Germinal center (tissue), 1 donor: ENCODE measurements at places on chromosomes 6 and 20.
A peak's percentile ranks its signal among the peaks of the same experiment; 100 is the strongest.

DNA sequence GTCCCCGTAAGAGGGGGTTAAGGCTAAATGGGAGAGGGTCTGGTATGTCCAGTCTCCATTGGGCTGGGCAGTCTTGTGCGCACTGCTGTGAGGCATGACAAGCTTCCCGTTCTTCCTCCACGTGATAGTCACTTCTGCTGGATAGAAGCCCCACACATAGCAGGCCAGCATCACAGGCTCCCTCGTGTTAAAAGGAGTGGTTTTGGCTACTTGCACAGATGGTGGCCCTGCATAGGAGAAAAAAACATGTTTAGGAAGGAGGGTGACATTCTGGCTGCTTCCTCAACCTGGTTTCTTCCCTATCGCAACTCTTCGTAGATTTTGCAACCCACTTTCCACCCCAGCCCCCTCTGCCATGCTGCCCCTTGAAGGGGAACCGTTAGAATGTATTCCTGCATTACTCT lies 3.6 kb downstream of the HLA-DMB start:
- no peak for DNase-seq

DNA sequence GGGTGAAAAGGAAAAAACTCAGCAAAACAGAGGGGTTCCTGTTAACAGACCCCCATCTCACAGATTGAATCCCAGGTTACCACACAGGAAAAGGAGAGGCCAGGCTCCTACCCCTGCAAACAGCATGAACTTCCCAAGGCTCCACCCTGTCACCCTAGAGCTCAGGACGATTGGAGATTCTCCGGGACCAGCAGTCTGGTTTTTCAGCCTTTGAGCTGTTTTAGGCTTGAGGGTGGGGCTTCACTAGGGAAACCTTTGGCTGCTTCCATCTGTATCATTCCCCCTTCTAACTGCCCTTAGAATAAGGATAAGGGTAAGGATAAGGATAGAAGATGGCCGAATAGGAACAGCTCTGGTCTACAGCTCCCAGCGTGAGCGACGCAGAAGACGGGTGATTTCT lies 16.0 kb downstream of the C6orf58 start:
- DNase-seq = no peak

- DNase-seq = no peak
Observed at GRCh38 chr20:38242848-38243708, 17.5 kb downstream of the KIAA1755 start.

DNA sequence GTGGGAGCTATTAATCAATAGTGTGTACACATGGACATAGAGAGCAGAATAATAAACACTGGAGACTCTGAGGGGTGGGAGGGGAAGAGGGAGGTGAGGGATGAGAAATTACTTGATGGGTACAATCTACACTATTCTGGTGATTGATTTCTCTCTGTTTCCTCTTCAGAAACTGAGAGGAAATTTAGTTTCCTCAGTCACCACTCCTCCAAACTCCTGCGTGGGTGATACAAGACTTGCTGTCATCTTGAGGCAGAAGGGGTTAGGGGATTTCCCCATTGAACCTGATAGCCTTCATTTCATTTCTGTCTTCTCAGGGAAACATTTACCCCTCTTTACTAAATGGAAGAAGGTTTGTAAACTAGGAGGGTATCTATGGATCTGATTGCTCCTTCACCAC lies 84.3 kb upstream of the ESR1 start:
- peak; percentile 29 for DNase-seq

- DNase-seq = no peak
Observed at GRCh38 chr6:156031516-156031915, 575.9 kb upstream of the NOX3 start.

GRCh38 chr20:3757268-3757667 lies 10.3 kb downstream of the ADISSP start:
- DNase-seq = no peak

GRCh38 chr6:105601541-105602236 lies 198.8 kb upstream of the PREP start:
- DNase-seq = no peak

DNA sequence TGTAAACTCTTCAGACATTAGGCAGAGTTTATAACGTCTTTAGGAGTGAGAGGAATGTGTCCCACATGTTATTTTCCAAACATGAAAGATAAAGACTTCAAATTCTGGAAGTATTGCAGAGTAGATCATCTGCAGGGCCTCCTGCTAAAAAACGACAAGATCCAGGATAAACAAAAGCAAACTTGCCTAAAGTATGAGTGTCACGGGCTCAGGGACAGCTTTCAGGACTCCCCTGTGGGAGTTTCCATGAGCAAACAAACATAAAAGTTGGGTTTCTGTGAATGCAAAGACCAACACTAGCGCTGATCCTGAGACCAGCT lies 76.9 kb downstream of the TXNDC5 start:
- DNase-seq = no peak

GRCh38 chr20:57747861-57748481 lies 38.2 kb upstream of the PMEPA1 start:
- DNase-seq = no peak

- no peak for DNase-seq
Observed at GRCh38 chr6:73050706-73051105, 174.6 kb downstream of the KHDC1L start.

- DNase-seq = no peak
Observed at GRCh38 chr20:38199501-38200390, 34.7 kb upstream of the TGM2 start.

- DNase-seq = no peak
Observed at GRCh38 chr6:114051031-114051430, 80.1 kb upstream of the HDAC2 start.

- DNase-seq = no peak
Observed at GRCh38 chr6:78059171-78059570, 406.3 kb downstream of the MEI4 start.

DNA sequence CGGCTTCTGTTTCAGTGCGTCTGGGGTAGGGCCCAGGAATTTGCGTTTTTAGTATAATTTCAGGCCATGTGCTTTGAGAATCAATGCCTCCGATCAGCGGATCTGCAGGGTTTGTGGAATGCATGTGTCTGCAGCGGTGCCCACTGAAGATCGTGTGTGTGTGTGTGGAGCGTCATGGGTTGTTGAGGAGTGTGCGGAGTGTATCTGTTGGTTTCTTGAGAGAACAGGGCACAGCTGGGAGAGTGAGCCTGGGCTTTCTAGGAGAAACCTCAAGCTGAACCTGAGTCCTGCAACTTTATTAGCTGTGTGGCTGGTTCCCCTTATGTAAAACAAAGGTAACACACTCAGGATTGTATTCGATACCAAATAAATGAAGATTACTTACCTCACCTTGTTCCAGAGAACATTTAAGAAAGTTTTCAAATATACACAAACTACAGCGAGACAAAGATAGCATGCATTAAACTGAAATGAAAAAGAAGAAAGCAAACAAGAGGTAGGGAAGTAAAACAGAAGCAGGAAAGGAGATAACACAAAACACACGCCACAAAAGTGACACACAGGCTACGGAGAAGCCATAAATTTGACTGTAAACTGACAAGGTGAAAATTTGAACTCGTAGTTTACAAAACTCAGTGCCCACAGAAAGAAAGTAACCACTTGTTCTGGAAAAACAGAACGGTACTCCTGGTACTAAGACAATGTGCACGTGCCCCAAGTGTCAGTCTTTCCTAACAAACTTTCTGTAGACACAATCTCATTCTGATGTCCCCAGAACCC lies 28.8 kb downstream of the PDE10A start:
- no peak for DNase-seq

DNA sequence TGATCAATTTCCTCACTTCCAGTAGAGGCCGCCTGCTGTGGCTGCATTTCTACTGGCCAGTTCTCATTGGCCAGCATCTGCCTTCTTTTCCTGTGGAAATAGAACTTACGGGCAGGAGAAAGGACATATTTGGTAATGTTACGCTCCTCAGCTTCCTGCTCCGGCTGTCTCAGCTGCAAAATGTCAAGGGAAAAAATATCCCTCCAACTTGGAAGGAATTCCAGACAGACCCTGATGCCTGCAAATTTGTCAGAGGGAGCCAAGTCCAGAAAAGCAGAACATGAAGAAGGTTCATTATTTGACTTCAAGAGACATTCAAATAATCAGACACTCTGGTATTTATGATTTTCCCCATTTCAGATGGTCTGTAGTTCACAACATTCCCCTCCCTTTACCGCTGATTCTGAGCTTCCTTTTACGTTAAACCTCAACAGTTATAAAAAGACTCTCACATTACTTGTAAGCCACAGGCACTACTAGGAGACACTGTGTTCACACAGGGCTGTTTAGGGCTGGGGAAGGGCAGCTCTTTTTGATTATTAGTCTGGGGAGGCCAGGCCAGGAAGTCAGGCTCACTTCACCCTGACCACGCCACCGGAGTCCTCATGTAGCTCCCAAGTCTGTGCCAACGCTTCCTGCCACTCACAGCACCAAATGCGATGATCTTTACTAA lies 179.6 kb upstream of the CCN2 start:
- peak; percentile 11 for DNase-seq

- no peak for DNase-seq
Observed at GRCh38 chr6:3876101-3876500, 26.9 kb downstream of the FAM50B start.

GRCh38 chr6:131255434-131255833 lies 120.2 kb downstream of the AKAP7 start:
- no peak for DNase-seq

GRCh38 chr6:89989742-89990141 lies 95.5 kb downstream of the GJA10 start:
- DNase-seq = no peak

GRCh38 chr6:72250664-72251063 lies 364.3 kb downstream of the RIMS1 start:
- no peak for DNase-seq

- no peak for DNase-seq
Observed at GRCh38 chr20:20231528-20232298, 136.2 kb upstream of the INSM1 start.

DNA sequence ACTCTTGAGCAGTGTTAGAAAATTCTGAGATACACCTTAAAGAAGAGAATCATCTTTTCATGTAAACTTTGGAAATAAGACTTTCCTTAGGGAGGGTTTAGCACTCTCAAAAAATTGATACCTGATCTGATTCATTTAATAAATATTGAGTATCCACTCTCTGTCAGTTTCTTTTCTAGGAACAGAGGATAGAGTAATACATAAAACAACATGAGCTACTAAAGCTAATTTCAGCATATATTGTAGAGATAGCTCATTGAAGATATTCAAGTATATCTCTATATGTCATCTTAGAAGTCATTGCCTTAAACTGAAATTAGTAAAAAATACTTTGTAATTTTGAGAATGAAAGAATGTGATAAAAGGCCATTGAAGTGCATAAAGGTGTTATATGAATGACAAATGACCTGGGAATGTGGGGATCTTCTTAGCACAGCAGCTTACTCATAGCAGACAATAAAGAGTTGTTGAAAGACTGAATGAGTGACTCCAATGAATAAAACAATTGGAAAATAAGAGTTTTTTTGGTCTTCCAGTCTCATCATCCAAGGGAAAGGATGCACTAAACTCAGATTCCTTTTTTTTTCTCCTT lies 29.2 kb downstream of the RHAG start:
- no peak for DNase-seq

DNA sequence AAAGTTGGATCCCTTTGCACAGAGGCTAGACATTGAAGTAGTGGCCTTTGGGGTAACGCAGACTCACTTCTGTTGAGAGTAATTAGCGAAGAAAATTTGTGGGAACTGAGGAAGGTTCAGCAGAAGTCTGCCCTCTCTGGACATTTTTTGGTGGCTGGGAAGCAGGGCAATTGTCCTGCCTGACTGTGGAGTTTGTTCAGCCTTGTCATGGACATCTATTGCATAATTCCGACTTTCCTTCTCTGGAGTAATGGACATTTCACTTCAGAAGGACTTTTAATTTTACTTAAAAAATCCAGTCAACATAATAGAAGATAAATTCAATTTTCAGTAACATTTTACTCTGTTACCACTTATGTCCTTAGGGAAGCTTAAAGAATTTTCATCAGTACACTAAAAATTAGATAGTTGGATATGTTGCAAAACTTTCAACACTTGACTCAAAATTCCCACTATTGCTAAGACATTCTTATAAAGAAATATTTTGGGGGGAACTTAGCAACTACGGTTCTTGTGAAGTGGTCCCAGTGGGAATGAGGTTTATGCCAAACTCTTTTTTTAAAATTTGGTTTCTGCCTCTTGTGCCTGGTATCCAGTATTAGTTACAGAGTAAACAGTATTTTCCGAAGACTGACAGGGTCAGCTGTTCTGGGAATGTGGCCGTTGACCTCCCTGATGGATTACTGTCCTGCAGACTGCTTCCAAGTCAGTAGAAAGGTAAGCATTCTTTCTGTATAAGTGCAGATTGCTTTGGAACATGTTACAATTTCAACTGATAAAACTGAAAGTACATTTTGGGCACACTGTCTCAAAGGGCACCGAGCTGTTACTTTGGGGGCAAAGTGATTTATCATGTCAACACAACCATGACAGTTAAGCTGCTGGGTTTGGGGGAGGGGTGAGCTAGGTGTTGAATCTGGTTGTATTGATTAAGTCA lies 100.6 kb upstream of the MLIP start:
- no peak for DNase-seq

DNA sequence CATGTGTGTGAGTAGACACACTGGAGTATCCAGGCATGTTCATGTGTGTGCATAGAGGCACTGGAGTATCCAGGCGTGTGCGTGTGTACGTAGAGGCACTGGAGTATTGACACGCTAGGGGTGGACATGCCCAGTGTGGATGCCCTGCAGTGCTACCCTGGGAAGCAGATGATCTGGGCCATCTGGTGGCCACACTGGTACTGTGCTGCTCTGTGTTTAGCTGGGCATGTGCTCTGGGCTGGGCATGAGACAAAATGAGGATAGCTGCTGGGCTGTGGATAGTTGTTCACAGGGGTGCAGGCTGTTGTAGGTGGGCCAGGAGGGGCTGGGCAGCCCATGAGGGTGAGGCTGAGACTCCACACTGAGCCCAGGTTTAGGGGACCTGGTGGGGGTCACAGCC lies 24.0 kb upstream of the NPBWR2 start:
- DNase-seq = no peak

GRCh38 chr20:24610341-24611115 lies 141.1 kb downstream of the SYNDIG1 start:
- no peak for DNase-seq

- peak; percentile 65 for DNase-seq
Observed at GRCh38 chr6:158660333-158660754, 10.5 kb downstream of the SYTL3 start.
